ENCODE measurements at places on chromosomes 5 and 9.

DNA sequence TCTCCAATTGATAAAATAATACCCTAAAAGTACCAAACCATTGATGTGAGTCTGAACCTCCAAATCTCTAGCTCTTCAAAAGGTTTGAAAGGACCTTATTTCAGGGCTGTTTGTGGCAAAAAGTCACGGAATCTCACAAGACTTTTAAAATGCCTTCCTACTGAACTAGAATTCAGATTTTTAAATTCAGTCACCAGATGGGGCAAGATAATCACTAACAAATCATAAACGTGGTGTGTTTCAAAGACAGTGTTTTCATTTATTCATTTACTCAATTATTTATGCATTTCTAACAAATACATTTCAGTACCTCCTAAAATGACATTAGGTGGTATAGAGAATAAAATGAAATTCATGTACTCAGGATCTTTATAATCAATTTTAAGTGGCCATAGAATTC lies 68.2 kb upstream of the SMC2 start:
- DNase-seq = no peak

- DNase-seq = peak; percentile 16
Observed at GRCh38 chr9:75238311-75238976, 150.1 kb downstream of the OSTF1 start.

- no peak for DNase-seq
Observed at GRCh38 chr9:114149765-114150340, 5.5 kb upstream of the COL27A1 start.

GRCh38 chr9:85931495-85931894 lies 9.5 kb upstream of the NAA35 start:
- DNase-seq = no peak

GRCh38 chr5:84202136-84202535 lies 182.5 kb downstream of the EDIL3 start:
- DNase-seq = no peak

GRCh38 chr5:173493846-173494245 lies 122.6 kb downstream of the BOD1 start:
- no peak for DNase-seq

DNA sequence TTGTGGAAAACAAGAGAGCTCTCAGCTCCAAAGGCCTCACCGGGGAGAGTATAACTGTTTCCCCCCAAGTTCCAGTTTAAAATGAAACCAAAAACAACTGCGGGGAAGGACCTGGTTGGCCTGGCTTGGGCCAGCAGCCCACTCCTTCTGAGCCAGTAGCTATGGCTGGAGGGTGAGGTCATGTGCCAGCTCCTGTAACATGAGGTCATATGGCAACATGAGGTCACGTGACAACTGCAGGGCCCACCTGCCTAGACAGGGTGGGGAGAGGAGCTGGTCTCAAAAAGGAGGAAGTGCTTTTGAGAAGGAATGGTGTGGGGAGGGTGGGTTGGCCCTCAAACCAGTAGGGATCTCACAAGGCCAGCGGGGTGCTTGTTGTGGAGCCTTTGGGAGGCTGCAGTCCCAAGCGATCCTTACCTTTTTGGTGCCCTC lies 29.3 kb upstream of the CRB2 start:
- no peak for DNase-seq

DNA sequence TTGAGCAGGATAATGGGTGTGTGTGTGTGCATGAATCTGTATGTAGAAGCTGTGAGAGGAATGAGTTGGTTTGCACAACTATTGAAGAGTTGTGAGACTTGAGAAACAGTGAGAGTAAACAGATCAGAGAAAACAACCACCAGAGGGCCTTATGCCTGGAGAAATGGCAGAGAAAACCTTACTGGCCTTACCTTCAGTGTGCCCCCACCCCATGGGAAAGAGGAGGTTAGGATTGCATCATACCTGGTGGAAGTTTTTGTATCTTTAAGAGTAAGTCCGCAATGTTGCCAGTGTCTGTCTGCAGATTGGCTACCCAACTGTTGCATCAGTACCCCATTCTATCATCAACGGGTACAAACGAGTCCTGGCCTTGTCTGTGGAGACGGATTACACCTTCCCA lies 1909.4 kb upstream of the WWC1 start:
- DNase-seq = no peak

GRCh38 chr9:29830821-29831220 lies 2257.5 kb upstream of the C9orf72 start:
- DNase-seq = no peak

DNA sequence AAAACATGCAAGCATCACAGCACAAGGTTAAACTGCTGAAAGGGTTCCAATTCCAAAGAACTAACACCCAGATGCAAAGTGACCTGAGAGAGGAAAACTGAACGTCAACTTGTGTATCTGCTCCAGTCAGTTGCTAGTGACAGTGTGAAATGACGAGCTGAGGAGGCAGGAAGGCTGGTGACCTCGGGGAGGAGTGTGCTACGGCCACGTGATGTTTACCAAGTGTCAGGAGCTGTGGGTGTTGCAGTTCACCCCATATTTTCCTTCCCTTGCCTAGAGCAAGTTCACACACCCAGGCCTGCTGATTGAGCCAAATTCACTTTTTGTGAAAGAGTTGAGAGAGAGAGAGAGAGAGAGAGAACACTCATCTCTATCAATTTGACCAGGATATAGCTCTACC lies 231.6 kb upstream of the ANKH start:
- DNase-seq = no peak

All from epithelial cell of proximal tubule (primary cell).